ENCODE measurements at places on chromosomes 2 and 18.

DNA sequence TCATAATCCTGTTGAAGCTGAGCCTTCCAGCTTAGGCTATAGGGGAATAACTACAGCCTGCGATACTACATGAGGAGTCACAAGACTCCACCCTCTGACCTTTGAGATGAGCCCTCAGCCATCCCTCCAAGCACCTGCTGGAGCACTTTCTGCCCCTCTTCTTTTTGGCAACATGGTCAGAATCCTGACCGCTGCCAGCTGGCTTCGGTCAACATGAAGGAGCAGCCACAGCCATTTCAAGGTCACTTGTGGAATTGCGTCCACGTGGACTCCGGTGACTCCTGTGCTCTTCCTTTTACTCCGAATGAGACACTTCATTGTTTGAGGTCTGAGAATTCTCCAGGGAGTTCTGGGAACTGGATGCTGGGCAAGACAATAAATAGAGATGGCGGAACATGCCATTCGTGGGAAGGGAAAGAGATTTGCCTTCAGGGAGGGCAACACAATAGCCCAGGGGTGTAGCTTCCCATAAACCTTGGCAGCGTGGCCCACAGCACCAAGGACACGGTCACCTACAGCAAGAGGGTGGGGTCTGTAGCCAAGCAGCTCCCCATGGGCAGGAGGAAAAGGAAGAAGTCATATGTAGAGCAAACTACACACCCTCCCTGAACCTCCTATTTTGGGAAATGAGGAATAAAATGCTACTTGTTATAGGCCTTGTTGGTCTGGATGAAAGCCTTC, 73.3 kb upstream of the PPP1CB start:
- DNase-seq = no peak

DNA sequence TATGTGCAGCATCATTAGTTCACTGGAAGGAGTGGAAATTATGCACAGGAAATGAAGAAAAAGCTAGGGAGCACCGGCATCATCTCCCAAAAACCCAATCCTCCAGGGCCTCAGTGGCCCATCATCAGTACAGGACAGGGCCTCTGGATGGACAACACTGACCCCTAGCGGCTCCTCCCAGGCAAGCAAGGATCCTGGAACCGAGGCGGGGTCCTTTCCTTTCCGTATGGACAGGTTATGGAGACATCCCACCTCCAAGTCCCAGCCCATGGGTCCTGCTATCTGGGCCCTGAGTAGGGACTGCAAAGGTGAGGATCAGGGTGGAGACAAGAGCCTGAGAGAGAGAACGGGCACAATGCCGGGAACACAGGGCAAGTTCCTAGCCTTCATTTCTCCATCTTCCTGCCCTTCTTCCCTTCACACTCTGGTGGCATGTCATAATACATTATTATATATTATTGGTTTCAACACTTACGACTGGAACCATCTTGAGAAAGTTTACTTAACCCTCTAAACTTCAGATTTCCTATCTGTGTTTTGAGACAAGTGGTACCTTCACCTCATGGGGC, 68.2 kb downstream of the ZNF516 start:
- no peak for DNase-seq

- no peak for DNase-seq
Measured at GRCh38 chr2:31467426-31467825, 52.9 kb upstream of the XDH start.

GRCh38 chr2:45754131-45755010, 102.9 kb downstream of the PRKCE start:
- no peak for DNase-seq

- no peak for DNase-seq
Measured at GRCh38 chr18:59478591-59478990, 119.5 kb upstream of the LMAN1 start.

GRCh38 chr2:64932371-64933216, 56.6 kb upstream of the SLC1A4 start:
- no peak for DNase-seq

GRCh38 chr2:6923319-6923718, 6.1 kb downstream of the RNF144A start:
- no peak for DNase-seq
